ENCODE measurements at places on chromosomes 1 and 21.

GRCh38 chr1:165235777-165236291, 120.7 kb downstream of the LMX1A start:
- DNase-seq: no peak

DNA sequence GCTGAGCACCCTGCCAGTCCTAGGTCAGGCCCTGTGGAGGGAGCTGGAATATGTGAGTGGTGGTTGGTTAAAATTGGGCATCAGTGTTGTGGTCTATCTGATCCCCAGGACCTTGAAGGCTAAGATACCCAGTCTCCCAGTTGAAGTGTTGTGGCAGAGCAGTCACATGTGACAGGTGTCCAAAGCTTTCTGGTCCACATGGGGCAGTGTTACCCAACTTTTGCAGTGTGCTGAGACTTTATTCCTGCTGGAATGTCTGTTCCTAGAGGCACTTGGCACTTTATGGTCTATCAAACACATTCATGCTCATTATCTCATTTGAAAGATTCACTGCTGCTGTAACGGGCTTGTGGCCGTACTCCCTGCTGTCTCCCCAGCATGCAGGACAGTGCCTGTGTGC, 21.0 kb upstream of the LORICRIN start:
- no peak for DNase-seq

GRCh38 chr21:33840771-33841170, 74.8 kb downstream of the ATP5PO start:
- no peak for DNase-seq

GRCh38 chr1:40394491-40395172, 21.1 kb downstream of the SMAP2 start:
- no peak for DNase-seq

GRCh38 chr1:19400192-19400611, 85.1 kb downstream of the CAPZB start:
- DNase-seq: no peak

DNA sequence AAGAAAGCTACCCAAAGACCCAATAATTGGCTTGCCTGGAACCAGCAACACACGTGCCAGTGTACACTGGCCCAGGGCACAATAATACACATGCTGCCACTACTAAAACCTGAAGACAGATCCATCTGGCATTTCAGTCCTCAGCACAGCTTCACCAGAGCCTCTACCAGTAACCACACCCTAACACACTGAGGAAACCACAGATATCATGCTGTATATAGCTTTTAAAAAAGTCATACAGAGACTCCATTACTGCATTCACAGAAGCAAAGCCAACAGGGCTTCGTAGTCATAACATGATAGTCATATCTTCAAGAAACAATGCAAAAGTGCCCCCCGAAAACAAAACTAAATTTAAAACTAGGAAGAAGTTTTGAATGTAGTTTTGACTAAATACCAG, 40.6 kb upstream of the NEGR1 start:
- DNase-seq: no peak

GRCh38 chr21:41564871-41565274, 56.9 kb upstream of the TMPRSS2 start:
- DNase-seq: no peak

GRCh38 chr1:65844821-65845534, 52.3 kb downstream of the PDE4B start:
- no peak for DNase-seq

DNA sequence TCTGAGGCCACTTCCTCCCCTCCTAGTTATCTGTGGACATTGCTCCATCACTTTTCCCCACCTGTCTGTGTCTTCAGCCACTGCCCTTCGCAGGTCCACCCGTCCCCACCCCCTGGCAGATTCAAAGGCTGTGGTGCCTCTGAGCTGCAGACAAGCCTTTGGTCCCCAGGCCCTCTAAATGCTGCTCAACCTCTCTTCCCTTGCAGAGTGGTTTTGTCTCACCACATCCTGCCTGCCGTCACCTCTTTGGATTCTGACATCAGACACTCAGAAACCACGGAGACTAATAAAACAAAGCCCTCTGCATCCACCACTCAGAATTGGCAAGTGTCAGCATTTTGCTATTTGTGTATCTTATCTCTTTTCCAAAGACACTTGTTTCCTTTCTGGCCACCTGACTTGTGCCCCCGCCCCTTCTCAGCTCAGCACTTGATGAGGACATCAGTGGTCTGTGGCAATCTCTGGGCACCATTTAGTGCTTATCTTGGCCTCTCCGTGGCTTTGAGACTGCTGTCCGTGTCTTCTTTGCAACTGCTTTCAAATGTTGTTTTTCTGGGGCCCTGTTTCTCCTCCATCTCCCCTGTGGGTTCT, 7.7 kb downstream of the CNIH3 start:
- DNase-seq: no peak

GRCh38 chr1:190453550-190453949, 24.1 kb downstream of the BRINP3 start:
- no peak for DNase-seq

GRCh38 chr1:46422261-46422871, 28.2 kb downstream of the FAAH start:
- DNase-seq: no peak

GRCh38 chr1:181135815-181136737, 47.6 kb downstream of the IER5 start:
- DNase-seq: no peak

DNA sequence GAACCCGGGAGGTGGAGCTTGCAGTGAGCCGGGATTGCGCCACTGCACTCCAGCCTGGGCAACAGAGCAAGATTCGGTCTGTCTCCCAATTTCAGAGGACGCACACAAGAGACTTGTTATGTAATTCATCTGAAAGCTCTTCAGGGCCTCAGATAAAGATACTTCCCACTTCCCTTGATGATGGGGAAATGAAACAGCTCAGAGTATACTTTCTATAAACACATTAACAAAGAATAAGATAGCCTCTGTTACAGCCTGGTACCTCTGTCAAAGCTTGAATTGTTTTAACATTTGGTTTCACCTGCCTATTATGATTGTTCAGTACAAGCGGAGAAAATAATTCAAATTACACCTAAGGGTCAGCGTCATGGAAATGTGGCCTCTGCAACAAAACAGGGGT, 622.9 kb upstream of the ADGRL4 start:
- no peak for DNase-seq

DNA sequence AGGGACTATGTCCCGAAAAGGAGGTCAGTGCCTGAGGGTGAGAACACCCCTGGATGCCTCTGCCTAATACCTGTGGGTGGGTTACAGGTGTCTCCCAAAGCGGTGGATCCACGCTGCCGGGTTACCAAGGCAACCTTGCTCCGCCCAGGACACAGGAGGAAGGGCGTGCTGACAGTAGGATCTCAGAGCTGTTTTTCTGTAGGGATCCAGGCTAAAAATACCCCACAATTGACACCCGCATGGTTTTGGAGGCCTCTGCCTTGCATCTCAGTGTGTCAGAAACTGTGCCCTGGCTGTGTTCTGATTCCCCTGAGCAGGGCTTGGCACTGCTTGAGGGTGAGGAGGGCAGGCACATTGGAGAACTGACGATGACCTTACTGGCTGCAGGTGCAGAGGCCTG, 118.0 kb downstream of the IER5 start:
- DNase-seq: no peak

DNA sequence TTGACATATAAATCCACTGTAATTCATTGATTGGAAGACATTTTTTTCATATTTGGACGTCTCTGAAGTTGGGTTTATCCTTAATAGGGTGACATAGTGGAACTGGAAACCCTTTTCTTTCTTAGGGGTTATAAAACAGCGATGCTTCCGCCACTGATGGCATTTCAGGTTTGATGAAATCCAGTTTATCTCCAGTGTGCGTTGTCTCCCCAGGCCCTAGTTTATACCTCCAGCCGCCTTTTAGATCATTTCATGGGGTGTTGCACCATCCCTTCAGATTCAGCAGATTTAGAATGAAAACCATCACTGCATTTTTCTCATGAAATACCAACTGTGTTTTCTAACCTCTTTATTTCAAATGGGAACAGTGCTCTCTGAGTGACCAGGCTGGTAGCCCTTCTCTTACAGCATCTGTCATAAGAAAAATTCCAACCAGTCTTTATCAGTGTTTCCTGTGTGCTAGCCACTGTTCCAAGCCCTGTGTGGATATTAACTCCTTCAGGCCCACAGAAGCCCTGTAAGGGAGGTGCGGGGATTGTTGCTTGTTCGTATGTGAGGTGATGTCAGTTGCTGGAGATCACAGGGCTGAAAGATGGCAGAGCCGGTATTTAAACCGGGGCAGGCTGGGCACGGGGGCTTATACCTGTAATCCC, 19.0 kb downstream of the H6PD start:
- no peak for DNase-seq

Data from SK-N-MC (cell line).